ENCODE measurements at places on chromosomes 5 and 9.
A peak's percentile ranks its signal among the peaks of the same experiment; 100 is the strongest.

- no peak for DNase-seq
Measured at GRCh38 chr9:136662656-136663581, at the start of gene EGFL7. TSS of gene EGFL7 (plus strand) at chr9:136662916. CDS start at chr9:136668283, 5,367 bp downstream.

GRCh38 chr5:75042522-75042921 is 9.8 kb downstream of the GCNT4 start:
- DNase-seq = no peak

GRCh38 chr9:7289773-7290172 is 509.8 kb downstream of the DMAC1 start:
- no peak for DNase-seq

- DNase-seq = no peak
Measured at GRCh38 chr9:113572076-113572861, 108.7 kb downstream of the RGS3 start.

- no peak for DNase-seq
Measured at GRCh38 chr5:139597134-139597533, 36.0 kb downstream of the UBE2D2 start.

GRCh38 chr5:103290846-103291245 is 32.3 kb downstream of the MACIR start:
- DNase-seq = peak; percentile 72

DNA sequence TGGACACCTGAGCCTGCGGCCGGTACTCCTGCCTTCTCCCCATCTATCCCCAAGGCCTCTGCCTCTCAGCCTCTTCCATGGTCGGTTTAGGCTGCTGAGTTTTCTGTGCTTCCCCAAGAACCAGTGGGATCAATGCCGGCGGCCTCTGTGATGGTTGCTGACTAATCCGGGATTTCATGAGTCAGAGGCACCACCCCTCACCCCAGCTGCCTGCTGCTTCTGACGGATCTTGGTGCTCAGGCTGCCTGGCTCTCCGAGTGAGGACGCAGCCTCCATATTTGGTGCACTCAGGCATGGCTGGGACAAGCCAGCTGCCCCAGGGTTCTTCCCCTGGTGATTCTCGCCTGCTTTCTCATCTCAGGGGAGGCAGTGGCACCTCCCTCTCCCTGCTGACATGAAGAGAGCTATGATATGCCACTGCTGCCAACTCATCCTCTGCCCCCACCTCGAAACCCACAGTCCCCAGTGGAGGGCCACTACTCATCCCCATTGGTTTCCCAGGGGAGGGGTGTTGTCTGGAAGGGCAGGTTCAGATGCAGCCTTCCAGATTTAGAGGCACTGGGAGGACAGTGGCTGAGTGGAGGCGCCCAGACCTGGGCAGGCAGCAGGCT is 3.3 kb upstream of the MAN1B1 start:
- DNase-seq = peak; percentile 76

DNA sequence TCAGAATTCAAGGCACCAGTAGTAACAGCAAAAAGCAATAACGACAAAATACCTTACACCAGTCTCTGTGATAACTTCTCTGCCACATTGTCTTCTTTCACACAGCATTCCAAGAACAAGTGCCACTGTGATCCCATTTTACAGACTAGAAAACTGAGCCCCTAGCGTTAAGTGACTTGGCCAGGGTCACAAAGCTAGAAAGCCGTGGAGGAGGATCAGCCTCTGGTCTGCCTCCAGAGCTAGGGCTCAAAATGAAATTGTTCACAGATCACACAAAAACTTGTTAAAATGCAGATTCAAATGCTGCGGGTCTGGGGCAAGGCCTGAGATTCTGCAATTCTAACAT is 154.1 kb downstream of the FAM114A2 start:
- no peak for DNase-seq

DNA sequence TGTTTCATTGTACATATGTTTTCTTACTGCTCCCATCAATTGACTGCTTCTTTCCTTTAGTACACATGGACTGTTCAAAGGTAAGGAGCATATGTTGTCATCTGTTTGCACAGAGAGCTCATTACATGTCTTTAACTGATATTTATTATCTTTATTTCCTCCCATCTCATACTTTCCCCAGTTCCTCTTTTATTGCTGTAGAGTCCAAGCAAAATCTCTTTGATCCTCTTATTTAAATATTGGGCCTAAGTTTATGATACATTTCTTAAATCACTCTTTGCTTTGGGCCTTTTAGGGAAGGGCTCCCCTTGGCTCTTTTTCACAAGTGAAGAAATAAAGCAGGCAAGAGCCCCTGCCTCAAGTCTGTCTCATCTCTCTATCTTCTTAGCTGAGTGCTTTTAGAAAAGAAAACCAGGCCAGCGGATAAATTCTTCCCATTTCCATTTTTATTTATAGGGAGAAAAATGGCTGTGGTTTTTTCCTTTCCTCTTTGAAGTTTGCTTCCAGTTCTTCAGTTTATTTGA is 152.4 kb downstream of the DOCK2 start:
- DNase-seq = no peak

DNA sequence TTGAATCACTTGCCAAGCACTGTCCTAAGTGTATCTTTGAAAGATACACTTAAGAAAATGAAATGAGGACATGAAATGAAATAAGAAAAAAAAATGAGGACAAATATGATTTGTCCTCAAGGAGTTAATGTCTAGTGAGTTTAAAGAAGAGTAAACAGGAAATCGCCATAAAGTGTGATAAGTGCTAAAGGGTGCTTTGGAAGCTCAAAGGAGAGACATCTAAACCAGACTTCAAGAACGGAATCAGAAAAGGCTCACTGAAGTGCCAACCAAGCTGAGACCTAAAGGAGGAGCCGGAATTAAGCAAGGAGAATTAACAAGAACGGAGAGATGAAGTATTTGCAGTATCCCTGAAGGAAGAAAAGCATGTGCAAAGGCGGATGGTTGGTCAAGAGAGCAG is 200.8 kb downstream of the CWC27 start:
- no peak for DNase-seq

- DNase-seq = peak; percentile 59
Measured at GRCh38 chr5:177478711-177479646, 5.5 kb upstream of the DBN1 start.

- DNase-seq = no peak
Measured at GRCh38 chr9:25449503-25449902, 228.7 kb downstream of the TUSC1 start.
